Activated T-helper 2 cell treated with anti-CD3 and anti-CD28 coated beads, Interferon-gamma antibody, Interleukin-2, Interleukin-4, amounts not matched to agents 10 μg/mL and 5 μg/mL and 100 μg/mL, durations not matched to agents 14 hours and 24 hours and 36 hours (primary cell): ENCODE measurements at places on chromosomes 1 and 21. TPM values are rescaled to one million over a fixed set of nuclear protein-coding genes. Genes with fewer than 3 reads are reported as not detected.

EPHA8 gene
- total RNA-seq, result not detected in 2 replicates

CHI3L1 gene
- total RNA-seq, result not detected in 2 replicates

A3GALT2 gene
- total RNA-seq, result not detected in 2 replicates

DNA sequence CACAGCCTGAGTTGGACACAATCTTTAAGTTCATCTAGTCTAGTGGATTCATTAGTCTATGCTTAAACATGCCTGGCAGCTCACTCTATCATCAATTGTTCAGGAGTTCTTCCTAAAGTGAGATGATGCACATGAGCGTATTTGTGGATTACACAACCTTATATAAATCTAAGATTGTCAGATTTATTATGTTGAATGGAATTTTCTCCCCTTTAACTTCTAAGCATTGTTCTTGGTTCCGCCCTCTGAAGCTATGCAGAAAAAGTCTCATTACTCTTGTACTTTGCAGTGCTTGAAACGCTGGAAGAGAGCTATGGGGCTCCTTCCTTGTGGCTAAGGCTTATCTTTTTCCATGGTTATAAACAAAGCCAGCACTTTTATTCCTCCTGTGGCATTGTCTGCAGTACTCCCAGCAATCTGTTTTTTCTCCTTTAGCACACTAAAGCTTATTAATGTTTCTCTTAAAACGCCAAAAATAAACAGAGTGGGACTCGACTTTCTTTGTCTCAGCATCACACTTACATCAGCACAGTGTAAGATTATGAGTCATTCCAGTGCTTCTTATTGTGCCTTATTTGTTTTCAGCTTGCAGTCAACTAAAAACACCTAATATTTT is 316.8 kb upstream of the CAMK1G start:
- DNase-seq, result no peak
- H3K4me1 ChIP-seq, result no peaks in the 10 kb centered on the region
- H3K27ac ChIP-seq, result no peak overlapping the region

GRCh38 chr1:61184040-61184713 is 101.8 kb downstream of the NFIA start:
- no peaks in the 10 kb centered on the region for H3K36me3 ChIP-seq
- H3K4me1 ChIP-seq, result no peaks in the 10 kb centered on the region
- no peak overlapping the region for H3K27ac ChIP-seq
- H3K4me3 ChIP-seq, result no peak overlapping the region
- H3K27me3 ChIP-seq, result peaks cover 7% of the 10 kb centered on the region
- DNase-seq, result no peak

GRCh38 chr1:150295476-150295875 is 1.8 kb downstream of the MRPS21 start:
- DNase-seq, result no peak
- peaks cover 38% of the 10 kb centered on the region for H3K36me3 ChIP-seq
- peak overlapping the region; percentile 35 for H3K4me3 ChIP-seq
- H3K27me3 ChIP-seq, result no peaks in the 10 kb centered on the region
- no peak overlapping the region for H3K27ac ChIP-seq
